Activated T-cell treated with anti-CD3 and anti-CD28 coated beads for 4 hours (primary cell): ENCODE measurements at places on chromosomes 2 and 18.

GRCh38 chr2:55092439-55092838, 42.2 kb upstream of the RTN4 start:
- DNase-seq = no peak

- no peak for DNase-seq
Measured at GRCh38 chr2:99166218-99166617, 11.5 kb downstream of the LIPT1 start.

GRCh38 chr2:176565641-176566323, 296.5 kb downstream of the MTX2 start:
- no peak for DNase-seq

DNA sequence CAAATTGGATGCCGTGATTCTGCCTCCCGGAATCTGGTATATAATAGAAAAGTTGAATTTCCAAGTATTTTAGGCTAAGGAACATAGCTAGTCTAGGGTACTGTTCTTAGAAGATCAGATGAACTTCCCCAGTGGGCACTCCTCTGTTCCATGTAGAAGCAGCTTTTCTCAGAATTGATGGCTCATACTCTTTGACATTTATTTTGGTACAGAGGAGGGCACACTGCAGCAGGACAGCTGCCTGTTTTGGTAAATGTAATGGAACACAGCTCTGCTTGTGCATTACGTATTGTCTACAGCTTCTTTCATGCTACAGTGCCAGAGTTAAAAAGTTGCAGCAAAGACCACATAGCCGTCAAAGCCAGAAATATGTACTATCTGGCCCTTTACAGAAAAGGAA, 10.8 kb downstream of the YPEL5 start:
- DNase-seq = no peak

DNA sequence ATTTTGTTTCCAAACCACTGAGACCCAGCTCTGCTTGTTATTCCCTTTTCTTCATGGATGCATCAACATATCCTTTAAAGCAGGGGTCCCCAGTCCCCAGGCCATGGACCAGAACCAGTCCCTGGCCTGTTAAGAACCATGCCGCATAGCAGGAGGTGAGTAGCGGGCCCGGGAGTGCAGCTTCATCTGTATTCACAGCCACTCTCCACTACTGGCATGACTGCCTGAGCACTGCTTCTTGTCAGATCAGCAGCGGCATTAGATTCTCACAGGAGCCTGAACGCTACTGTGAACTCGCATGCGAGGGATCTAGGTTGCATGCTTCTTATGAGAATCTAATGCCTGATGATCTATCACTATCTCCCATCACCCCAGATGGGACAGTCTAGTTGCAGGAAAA, 1.6 kb upstream of the POLI start:
- no peak for DNase-seq

- DNase-seq = no peak
Measured at GRCh38 chr18:39699340-39699964, 2133.9 kb upstream of the CELF4 start.

- no peak for DNase-seq
Measured at GRCh38 chr2:189505492-189505891, 64.2 kb downstream of the WDR75 start.

DNA sequence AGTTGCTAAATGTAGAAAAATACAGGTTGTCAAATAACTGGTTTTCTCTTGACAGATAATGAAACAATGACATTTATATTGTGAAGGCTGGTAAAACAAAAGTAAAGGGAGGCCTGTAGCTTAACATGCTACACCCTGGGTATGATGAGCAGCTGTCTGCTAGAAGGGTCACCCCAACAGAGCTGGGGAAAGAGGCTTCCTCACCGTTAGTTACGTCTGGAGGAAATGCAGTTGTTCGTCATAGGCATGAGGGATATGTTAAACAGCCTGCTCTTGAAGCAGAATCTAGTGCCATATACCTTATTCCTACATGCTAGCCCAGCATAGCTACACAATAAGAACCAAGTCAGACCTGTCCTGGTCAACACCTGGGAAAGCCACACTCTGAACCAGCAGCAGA, 49.9 kb downstream of the LPIN2 start:
- DNase-seq = no peak

- DNase-seq = no peak
Measured at GRCh38 chr18:48161911-48162698, 231.6 kb upstream of the SMAD2 start.

GRCh38 chr2:71494523-71495155, 41.3 kb downstream of the DYSF start:
- no peak for DNase-seq

- no peak for DNase-seq
Measured at GRCh38 chr2:183937220-183937619, 661.1 kb upstream of the ZNF804A start.

- DNase-seq = no peak
Measured at GRCh38 chr2:224202281-224202865, 163.3 kb upstream of the SERPINE2 start.

DNA sequence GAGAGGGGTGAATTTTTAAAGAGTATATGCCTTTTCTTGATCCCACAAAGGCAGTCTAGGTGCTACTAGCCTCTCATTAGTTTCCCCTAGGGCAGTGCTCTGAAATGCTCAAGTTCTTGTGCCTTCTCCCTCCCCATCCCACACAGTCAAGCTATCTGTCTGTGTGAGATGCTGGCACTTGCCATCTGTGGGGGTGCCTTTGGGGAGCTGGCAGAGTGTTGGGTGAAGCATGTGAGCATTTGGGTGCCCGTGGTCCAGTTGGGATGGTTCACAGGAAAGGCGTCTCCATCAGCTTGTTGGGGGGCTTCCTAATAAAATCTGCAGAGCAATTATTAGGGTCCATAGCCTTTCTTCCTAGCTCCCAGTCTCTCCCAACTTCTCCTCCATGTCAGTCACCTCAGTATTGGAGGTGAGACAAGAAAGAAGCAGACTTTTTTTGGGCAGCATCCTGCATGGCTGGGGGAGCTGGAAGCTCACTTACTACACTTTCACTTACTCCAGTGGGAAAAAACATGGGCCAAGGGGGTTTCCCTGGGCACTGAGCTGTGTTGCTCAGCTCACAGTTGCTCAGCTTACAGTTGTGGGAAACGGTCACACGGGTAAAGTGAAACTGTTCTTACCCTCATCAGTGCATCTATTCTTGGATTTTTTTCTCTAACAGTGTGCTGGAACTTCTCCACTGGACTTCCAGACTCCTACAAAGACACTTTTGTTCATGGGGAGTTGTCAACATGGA, 29.3 kb downstream of the COLEC11 start:
- DNase-seq = no peak

DNA sequence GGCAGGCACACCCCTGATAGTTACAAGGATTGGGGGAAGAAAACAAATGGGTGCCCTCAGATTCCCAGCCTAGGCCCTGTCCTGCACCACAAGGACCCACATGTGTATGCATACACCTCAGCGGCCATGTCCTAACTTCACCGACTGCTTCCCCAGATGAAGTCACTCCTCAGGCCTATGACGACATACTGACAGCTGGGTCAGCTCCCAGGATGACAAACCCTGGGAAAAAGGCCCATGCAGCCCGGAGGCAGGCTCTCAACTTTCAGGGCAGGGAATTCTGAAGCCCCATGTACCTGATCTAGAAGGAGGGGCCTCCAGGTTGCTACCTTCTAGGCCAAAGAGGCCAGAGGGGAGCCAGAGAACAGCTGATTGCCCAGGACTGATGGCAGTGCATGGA, 11.0 kb upstream of the PLEKHM3 start:
- DNase-seq = no peak

- peak; percentile 27 for DNase-seq
Measured at GRCh38 chr18:13629841-13630715, 96.3 kb downstream of the FAM210A start.

DNA sequence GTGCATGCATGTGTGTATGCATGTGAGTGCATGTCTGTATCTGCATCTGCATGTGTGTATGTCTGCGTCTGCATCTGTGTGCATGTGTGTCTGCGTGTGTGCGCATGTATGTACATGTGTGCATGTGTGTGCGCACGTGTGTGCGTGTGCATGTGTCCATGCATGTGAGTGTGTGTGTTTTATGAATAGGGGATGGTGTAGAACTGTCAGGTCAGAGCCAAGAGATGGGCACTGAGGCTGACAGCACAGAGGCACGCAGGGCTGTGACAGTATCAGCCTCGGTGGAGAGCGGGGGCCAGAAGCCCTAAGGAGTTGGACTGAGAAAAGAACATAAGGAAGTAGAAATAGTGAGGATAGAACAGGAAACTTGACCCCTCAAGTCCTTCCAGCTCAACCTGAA, 494.0 kb upstream of the MYT1L start:
- DNase-seq = no peak

DNA sequence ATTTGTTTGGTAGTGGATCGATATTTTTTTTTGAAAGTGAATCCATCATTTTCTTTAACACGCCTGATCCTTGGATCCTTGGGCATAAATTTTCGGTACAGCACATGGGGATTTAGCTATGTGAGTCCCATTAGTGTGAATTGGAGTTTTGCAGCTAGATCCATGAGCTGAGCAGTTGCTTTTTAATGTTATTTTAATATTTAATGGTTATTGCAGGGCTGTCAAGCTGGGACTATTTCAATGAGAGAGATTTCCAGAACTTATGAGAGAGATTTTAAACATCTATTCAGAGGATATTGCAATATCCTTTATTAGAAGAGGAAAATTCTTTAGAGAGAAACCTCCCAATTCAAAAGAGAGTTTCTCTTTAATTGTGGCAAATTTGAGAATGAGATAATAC, 35.6 kb upstream of the TCF4 start:
- no peak for DNase-seq

DNA sequence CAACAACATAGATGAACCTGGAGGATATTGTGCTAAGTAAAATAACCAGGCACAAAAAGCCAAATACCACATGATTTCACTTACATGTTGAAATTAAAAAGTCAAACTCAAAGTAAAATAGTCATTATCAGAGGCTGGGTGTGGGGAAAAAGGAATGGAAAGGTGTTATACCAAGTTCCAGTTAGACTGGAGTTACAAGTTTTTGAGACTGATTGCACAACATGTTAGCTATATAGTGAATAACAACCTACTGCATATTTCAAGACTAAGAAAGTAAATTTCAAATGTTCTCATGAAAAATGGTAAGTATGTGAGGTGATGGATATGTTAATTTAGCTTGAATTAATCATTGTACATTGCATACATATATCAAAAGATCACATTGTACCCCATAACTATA, 116.8 kb upstream of the HNMT start:
- DNase-seq = no peak

GRCh38 chr18:79493801-79494211, 98.1 kb downstream of the NFATC1 start:
- no peak for DNase-seq

DNA sequence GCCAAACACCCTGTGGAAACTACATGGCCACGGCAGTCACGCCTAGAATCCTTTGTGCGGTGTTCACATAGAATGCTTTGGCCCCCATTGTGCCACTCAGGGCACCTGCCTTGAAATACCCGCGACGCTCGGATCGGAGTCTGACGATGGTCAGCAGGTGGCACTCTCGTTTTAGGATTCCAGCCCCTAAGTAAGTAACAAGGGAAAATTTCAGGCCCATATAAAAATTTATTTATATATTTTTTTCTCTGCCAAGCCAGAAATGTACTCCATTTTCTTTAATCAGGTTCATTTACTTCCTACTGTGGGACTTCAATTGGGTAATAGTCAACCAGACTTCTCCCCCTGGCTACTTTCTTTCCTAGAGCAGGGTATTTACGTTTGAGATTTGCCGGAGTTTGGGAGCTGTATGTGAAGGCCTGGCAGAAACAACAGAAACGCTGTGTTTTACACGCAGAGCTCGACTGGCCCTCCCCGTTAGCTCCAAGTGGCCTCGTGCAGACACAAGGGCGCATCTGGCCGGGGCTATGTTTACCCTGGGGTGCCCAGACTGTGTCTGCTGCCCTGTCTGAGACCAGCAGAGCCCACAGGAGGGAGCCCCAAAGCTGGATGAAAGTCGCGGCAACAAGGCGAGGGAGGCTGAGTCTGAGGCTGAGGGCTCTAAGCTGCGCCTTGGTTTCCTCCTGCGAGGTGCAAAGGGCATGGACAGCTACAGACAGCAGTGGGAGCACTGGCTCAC, 41.6 kb downstream of the LRRC30 start:
- DNase-seq = no peak

DNA sequence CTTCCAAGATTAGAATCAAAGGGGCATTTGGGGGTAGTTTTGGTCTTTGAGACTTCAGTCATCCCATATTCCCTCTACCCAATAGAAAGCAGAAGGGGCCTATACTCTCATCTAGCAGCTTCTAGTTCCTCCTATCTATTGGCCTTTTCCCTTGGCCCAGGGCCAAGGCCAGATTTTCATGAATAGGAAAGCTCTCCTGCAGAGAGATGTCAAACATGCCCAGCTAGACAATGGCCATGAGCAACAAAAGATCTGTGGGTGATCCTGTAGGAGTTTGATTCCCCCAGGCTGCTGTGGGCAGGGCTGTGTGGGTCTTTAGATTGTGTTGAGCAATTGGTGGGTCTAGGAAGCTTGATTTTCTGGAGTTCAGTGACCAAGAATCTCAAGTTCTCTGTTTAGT, 2.9 kb upstream of the ADCYAP1 start:
- DNase-seq = no peak

DNA sequence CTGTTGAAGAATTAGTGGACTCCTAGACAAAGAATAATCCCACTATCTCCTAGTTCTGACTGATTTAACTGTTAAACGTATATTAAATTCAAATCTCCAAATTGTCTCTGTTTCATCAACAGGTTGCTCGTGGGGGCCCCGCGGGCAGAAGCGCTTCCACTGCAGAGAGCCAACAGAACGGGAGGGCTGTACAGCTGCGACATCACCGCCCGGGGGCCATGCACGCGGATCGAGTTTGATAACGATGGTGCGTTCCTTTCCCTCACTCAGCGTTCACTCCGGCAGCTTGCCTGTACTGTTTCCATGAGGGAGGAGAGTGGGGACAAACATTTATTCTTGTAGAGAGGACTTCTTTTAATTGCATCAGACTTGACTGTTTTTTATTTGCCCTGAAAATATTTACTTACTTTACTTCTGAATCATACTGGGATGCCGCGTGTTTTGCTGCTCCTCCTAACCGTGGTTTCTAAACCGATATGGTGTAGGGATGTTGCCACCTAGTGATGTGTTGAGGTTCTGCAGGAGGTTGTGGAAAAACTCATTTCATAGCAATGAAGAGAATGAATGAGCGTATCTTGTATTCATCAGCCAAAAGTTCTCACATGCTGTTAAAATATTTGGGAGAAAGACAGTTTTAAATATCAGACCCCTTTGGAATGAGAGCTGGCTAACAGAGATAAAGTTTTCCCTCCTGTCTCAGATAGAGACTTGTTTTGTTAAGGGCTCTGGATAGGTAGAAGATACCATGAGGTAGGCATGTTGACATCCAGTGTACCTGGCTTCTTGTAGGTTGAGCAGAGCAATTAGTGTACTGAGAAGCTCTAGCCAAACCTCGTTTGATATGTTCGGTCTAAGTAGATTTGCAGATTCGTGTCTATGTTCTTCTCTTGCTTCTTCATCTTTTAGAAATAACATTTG, 38.3 kb downstream of the ITGA6 start:
- DNase-seq = peak; percentile 76

GRCh38 chr2:219789476-219789875, 162.0 kb downstream of the SLC4A3 start:
- no peak for DNase-seq

DNA sequence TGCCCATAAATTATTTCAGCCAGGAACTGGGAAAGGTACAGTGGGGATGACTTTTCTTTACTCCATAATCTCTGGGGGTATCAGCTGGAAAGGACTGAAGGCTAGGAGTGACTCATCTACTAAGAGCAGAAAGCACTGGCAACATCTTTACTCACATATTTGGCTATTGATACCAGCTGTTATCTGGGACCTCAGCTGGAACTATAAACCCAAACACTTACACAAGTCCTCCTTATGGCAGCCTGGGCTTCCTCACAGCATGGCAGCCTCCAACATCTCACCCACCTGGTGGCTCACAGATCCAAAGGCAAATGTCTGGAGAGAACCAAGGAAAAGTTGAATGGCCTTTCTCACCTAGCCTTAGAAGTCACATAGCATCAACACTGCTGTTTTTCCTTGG, 379.0 kb upstream of the RND3 start:
- DNase-seq = no peak
